Activated T-helper 1 cell treated with anti-CD3 and anti-CD28 coated beads, Interleukin-2, amount 50 U/mL, for 16 hours (primary cell): ENCODE measurements at places on chromosomes 6 and 20.

DNA sequence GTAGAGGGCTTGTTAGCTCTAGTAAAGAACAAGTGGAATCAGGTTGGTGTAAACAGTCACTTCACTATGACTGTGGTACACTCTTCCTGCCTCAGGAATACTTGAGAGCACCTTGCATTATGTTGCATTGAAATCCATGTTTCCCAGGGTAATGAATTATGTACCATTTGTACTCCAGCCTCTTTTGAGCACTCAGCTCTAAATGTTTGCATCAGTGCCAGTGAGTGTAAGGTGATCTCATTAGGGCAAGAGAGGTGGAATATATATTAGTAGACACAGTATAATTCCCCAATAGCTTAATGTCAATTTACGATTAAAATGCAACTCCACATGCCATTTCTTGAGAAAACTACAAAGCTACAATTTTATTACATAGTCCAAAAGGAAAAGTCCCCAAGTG, 319.6 kb upstream of the POU3F2 start:
- DNase-seq, result no peak

- no peak for DNase-seq
These were observed 55.3 kb upstream of the ADTRP start for GRCh38 chr6:11833626-11834592.

DNA sequence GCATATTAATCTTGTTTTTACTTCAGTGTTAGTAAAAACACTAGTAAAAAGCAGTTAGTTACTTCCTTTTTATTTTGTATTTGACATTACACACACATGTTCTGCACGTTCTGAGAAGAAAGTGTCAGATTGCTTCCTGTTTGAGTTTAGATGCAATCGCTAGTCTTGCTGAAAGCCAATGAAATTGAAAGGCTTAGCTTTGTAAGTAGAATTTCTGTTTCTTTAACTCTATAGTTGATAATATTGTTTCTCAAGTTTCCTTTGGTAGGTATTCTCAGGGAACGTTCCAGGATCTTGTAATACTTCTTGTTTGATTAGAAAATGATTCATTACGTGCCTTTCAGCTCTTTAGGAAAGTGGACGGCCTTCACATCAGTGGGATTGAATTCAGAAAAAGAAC, 55.0 kb downstream of the CDKAL1 start:
- no peak for DNase-seq

DNA sequence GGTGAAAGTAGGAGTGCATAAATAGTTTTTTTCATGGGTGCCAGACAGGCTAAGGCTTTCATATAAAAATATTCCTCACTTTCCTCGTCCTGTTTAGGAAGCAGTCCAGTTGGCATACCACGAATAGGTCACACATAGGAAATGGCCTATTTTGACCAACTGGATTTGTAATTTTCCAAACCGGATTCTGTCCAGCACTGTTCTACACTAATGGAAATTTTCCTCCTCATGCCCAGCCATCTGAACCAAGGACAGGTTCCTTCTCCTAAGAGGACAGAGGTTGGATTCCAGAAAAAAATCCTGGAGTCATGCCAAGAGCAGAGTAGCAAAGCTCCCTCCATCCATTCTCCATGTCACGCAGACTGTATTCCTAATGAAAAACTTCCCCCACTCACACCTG, 43.1 kb downstream of the PANK2 start:
- no peak for DNase-seq

- DNase-seq, result no peak
These were observed 37.0 kb downstream of the BMP7 start for GRCh38 chr20:57229490-57229889.

- peak; percentile 72 for DNase-seq
These were observed 108.2 kb downstream of the HFE start for GRCh38 chr6:26195376-26195923.

DNA sequence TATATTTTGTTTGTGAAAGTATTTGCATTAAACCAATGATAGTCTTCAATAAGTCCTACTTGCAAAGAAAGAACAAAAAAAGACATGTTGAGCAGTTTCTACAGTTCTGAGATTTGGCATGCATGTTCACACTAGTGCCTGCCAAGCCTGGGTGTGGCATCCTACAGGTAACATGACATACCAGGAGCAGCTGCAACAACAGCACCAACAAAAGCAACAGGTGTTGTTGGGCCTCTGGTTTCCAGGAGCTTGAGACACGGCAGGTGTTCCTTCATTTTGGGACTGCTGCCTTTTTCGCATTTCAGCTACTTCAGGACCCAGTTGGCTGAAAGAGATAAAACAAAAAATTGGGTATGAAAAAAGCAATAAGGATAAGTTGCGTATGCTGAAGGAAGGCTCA, 41.2 kb upstream of the MTRF1L start:
- DNase-seq, result no peak

DNA sequence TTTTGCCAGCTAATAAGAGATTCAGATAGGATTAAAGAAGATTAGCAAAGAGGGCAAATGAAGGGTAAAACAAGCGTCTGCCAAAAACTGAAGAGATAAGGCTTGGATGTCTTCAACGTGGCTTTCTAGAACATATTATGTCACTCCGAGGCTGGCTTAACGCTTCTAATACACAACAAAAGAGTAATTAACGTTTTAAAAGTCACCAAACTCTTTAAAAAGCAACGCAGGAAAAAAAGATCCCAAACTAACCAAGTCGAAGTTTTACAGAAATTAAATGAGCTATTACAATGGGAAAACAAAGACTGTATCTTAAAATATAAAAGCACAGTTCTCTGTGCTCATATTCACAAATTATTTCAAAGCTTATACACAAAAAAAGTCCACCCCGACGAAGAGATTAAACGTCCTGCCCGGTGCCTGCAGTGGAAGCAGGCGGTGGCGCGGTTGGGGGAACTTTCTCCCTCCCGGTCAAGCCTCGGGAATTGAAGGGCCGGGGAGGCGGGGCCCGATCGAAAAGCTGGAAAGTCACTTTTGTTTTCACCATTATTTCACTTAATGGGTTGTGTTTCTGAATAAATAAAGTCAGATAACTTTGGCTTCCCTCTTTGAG, 1.2 kb downstream of the MAK start:
- DNase-seq, result no peak

GRCh38 chr20:45407067-45407745, 883 bp upstream of the DBNDD2 start:
- DNase-seq, result no peak

GRCh38 chr6:119110601-119111548, 32.4 kb upstream of the FAM184A start:
- DNase-seq, result no peak

DNA sequence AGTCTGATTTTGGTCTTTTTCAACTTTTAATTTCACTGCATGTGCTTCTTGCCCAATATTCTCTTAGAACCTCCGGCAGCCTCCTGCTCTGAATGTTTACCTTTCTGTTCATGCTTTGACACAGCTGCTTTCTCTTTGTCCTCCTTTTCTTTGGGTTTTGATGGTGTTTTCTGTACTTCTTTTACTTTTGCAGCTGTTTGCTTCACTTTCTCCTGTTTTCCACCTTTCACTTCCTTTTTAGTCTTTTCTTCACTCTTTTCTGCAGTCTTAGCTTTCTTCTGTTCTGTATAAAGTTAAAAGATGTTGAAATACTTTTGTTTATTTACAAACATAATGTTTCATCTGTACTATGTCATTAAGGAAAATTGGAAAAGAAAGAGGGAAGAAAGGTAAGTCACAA, 133.1 kb downstream of the TRDN start:
- no peak for DNase-seq

GRCh38 chr6:99434702-99435530, 9.8 kb upstream of the PNISR start:
- DNase-seq, result no peak

GRCh38 chr20:13681248-13682125, 42.8 kb upstream of the TASP1 start:
- DNase-seq, result no peak

- no peak for DNase-seq
These were observed 42.4 kb downstream of the RBL1 start for GRCh38 chr20:37053230-37053950.

DNA sequence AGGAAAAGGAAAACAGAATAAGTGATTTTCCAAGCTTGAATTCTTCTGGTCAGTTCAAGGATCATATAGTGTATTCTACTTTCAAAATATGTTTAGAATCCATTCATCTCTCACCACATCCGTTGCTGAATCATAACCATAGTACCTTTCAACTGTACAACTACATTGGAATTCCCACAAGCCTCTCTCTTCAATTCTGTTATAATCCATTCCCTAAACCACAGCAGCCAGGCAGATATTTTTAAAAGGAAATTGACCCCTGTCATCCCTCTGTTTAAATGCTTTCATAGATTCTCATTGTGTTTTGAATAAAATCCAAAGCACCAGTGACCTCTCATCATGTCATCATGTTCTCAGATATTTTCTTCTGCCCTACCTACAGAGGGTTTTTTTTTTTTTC, 412.7 kb downstream of the GRIK2 start:
- no peak for DNase-seq

GRCh38 chr6:166010136-166010960, 157.3 kb downstream of the TBXT start:
- no peak for DNase-seq

GRCh38 chr6:110748453-110748852, 66.8 kb downstream of the CDK19 start:
- no peak for DNase-seq

GRCh38 chr6:92945799-92946198, 473.6 kb downstream of the EPHA7 start:
- no peak for DNase-seq

DNA sequence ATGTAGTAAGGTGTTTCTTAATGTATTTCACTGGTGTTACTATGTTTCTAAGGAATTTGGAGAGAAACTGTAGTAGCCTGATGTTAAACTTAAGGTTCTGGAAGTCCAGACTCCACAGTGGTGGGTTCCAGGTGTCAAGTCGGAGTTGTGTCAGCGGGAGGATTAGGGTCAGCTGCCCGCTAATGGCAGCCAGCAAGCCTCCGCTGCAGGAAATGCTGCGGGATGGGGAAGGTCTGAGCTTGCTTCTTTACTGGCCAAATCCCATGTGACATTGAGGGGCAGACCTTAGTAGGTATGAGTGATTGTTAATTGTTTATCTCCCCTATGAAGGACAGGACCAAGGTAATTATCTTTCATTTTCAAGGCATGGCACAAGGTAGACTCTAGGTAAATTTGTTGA, 3.7 kb upstream of the ARID1B start:
- DNase-seq, result no peak

- DNase-seq, result no peak
These were observed 6.2 kb downstream of the SNTA1 start for GRCh38 chr20:33437141-33437911.

DNA sequence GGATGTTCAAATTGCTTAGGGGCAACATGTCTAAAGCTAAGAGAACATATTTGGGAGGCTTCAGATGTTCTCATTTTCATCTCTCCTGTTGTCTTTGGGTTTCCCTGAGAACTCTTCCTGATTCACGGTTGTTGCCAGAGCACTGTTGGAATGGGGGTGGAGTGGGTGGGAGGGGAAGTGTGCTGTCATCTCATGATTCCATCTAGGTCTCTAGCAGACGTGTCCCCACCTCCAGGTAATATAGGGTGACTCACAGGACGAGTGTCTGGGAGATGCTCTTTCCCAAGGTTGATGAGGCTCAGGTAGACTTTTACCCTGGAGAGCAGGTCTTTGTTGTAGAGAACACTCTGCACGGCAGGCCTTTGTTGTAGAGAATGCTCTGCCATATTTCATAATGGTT, 636.9 kb downstream of the QKI start:
- no peak for DNase-seq

- no peak for DNase-seq
These were observed 18.9 kb upstream of the CCN5 start for GRCh38 chr20:44696315-44696714.

DNA sequence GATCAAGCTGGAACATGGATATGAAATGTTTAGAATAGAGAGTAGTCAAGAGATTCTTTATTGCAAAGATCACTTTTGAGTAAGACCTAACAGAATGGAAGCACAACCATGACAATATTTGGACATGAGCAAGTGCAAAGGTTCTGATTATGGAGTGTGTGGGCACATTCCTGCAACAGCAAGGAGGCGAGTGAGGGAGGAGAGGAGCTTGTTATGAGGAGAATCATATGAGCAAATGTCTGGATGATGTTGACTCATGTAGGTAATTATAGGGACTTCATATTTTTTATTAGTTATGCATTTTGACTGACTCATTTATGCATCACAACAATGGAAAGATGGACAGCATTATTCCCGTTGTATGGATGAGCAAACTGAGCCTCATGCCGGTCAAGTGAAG, 100.8 kb upstream of the SLC35B3 start:
- DNase-seq, result no peak

- DNase-seq, result no peak
These were observed 102.8 kb downstream of the NRSN1 start for GRCh38 chr6:24228681-24229255.

DNA sequence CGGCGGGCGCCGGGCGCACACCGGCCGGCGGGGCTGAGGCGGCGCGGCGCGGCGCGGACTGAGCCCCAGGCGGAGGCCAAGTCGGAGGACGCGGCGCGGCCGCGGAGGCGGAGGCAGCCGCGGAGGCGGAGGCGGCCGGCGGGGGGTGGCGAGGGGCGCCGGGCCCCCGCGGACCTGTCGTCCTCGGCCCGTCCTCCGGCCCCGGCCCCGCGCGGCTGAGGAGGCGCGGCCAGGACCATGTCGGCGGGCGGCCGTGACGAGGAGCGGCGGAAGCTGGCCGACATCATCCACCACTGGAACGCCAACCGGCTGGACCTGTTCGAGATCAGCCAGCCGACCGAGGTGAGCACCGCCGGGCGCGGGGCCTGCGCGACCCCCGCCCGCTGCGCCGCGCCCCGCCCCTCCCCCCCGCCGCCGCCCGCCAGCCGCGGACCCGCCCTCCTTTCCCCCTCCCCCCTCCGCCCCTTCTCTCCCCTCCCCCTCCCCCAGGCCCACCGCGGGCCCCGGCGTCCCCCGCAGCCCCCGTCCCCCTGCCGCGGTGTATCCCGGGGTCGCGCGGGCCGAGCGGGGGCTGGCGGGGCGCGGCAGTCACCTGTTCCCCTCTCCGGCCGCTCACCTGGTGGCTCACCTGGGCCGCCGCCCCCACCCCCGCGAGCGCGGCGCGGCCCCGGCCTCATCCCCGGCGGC, at the start of gene AFDN:
Gene AFDN, plus strand, starts transcription at position 16 of the 687 bp plus-strand sequence. Its CDS starts 222 bp downstream, at position 238.
- no peak for DNase-seq

GRCh38 chr6:128676456-128676855, 156.1 kb upstream of the PTPRK start:
- no peak for DNase-seq

GRCh38 chr6:74167511-74167910, 471.5 kb downstream of the CD109 start:
- DNase-seq, result no peak

DNA sequence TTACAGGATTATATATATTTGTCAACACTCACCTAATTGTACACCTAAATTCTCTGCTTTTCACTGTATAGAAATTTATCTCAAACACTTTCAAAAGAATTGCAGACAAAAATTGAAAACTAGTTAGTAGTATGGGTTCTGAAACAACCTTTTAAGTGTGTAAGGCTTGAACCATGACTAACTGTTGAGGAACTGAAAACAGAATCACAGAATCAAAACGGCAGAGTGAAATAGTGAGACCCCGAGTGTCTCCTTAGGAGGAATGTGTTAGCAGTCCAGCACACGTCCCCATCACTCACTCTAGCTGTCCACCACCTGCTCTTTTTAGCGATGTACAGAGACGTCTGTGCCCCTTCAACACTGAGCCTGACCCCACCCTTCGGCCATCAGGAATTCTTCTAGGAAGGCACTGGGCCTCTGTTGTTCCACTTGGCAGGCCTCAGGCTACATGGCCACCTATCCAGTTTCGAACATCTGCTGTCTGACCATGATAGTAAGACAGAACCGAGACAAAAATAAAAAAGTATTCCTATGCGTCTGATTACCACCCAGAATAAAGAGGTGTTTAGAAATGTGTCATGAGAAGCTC, 227.4 kb downstream of the C6orf118 start:
- no peak for DNase-seq

GRCh38 chr6:31114970-31115849, 610 bp downstream of the PSORS1C1 start:
- no peak for DNase-seq
